ENCODE measurements at places on chromosomes 1 and 21.

- DNase-seq = no peak
Observed at GRCh38 chr1:205077934-205078311, 6.3 kb downstream of the TMEM81 start.

DNA sequence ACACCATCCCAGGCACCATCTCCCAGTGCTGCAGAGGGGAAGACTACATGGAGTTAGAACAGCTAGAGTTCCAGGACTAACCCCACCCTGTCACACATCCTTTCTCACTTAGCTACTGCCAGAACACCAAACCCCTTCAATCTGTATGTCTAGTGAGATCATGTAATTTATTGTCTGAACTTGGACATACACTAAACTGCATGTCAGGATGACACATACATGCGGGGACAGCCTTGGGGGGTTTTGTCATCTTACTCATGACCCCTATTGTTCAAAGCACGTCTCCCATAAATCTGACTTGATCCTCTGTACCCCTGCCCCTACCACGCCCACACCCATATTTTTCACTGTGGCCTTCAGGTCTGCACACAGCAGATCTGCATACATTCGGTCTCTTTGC lies 71.3 kb downstream of the GABPA start:
- peak; percentile 63 for DNase-seq

GRCh38 chr21:42189431-42189830 lies 29.5 kb upstream of the ABCG1 start:
- no peak for DNase-seq

GRCh38 chr1:56095696-56096665 lies 483.4 kb downstream of the PLPP3 start:
- no peak for DNase-seq

DNA sequence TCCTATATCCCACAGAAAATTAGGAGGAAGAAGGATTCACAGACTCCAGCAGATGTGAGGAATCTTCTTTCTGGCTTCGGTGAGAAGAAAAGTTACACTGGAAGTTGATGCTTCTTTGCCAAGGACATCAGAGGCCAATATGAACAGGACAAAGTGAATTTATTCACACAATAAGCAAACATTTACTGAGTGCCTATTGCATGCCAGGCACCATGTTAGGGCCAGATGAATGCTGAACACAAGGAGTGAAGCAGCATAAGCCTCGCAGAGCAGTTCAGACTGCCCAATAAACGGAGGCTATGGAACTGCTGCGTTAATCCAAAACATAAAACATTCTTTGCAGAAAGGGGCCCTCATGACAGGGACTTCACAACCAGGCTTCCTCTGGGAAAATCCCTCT lies 114.6 kb downstream of the LMX1A start:
- DNase-seq = no peak

DNA sequence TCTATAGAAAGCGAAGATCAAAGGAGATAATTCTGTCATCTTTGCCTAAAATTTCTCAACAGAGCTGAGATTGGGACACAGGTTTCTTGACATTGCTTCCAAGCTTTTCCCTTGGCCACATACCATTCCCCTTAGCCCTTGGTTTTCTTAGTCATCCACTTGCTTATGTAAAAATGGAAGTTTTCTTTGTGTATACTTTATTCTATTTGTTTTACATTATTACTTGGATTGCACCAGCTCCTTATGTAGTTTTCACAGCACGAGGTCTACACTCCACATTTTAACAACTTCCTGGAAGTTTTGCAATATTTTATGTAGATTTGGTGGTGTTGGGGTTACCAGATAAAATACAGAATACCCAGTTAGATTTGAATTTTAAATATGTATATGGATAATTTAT lies 129.8 kb downstream of the PLA2G4A start:
- DNase-seq = peak; percentile 85

DNA sequence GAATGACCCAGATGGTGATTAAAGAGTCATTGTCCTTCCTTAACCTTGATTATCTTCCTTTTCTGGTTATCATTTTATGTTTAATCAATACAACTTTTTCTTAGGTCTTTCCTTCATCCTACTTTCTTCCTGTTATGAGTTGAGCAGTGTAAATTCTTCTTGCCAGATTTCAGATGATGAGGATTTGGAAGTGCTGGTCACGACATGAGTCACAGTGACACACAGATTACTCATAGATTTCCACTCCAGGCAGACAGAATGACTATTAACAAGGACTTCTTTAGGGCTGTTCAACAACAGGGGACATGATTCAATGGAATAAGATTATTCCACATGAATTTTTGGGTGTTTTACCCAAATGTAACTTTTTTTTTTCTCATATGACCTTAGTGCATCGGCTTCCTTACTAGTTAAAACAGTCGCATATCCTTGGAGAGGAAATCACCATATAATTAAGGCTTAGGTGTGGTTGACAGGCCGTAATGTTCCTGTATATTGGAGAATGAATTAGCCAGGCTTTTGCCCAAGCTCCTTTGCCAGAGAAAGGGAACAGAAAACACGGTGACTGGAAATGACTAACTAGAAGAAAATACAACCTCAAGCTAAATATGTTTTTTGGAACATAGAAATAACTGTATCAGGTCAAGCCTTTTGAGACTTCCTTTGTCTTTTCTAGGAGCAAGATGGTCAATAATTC lies 44.2 kb downstream of the PRRX1 start:
- peak; percentile 97 for DNase-seq

- DNase-seq = peak; percentile 82
Observed at GRCh38 chr1:47432071-47433036, 5.5 kb upstream of the FOXD2 start.

DNA sequence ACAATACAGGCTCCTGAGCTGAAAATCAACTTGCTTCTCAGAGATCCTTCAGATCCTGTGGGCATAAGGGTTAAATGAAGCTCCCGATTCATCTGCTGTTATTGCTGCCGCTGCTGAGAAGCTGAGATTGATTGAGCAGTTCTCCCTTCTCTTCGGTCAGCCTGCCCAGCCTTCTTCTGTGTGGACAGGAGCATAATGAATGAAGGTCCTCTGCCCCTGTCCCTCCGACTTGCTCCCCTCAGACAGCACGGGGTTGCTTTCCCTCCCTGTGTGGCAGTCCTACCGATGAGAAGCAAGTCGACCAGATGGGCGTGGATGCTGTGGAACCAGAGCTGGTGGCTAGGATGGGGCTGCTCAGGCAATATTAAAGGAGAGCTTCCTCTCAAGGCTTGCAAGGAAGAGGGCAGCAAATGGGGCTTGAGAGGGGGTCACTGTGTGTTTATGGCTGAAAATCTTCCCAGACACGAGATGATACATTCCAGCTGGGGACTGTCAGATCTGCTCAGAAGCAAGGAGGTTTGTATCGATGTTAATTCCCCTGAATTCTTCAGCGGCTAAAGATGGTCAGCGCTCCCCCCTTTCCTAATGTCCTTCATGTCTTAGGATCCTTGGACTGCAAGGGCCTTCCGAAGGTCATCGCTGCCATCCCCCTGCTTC lies 63.9 kb upstream of the GOLT1A start:
- no peak for DNase-seq

GRCh38 chr1:150083907-150084306 lies 16.3 kb downstream of the VPS45 start:
- DNase-seq = no peak

- no peak for DNase-seq
Observed at GRCh38 chr1:221812088-221812752, 70.3 kb upstream of the DUSP10 start.

DNA sequence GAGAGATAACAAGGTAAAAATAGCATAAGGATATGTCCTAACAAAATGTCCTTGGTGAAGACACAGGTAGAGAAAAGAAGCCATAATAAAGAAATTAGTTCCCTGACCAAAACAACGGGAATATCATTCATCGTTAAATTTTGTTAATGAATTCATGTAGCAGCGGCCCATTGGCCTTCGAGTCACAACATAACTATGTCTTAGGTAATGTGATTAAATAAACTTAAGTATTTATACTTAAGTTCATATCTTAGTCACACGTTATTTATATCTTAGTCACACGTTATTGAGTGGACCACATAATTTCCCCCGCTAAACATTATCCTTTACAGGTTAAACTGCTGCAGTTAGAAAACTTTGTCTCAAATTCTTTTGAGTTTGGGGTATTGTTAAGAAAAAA lies 1.2 kb downstream of the NEXN start:
- peak; percentile 80 for DNase-seq

GRCh38 chr1:204507317-204508105 lies 8.7 kb upstream of the MDM4 start:
- DNase-seq = peak; percentile 27

GRCh38 chr1:30381671-30382365 lies 341.6 kb downstream of the MATN1 start:
- no peak for DNase-seq

- peak; percentile 15 for DNase-seq
Observed at GRCh38 chr1:74399249-74399648, 113.2 kb downstream of the LRRC53 start.

GRCh38 chr1:181513786-181514297 lies 30.5 kb downstream of the CACNA1E start:
- DNase-seq = no peak

Data from epithelial cell of esophagus (primary cell).